MCF 10A (cell line): ENCODE measurements at places on chromosomes 5 and 9.

DNA sequence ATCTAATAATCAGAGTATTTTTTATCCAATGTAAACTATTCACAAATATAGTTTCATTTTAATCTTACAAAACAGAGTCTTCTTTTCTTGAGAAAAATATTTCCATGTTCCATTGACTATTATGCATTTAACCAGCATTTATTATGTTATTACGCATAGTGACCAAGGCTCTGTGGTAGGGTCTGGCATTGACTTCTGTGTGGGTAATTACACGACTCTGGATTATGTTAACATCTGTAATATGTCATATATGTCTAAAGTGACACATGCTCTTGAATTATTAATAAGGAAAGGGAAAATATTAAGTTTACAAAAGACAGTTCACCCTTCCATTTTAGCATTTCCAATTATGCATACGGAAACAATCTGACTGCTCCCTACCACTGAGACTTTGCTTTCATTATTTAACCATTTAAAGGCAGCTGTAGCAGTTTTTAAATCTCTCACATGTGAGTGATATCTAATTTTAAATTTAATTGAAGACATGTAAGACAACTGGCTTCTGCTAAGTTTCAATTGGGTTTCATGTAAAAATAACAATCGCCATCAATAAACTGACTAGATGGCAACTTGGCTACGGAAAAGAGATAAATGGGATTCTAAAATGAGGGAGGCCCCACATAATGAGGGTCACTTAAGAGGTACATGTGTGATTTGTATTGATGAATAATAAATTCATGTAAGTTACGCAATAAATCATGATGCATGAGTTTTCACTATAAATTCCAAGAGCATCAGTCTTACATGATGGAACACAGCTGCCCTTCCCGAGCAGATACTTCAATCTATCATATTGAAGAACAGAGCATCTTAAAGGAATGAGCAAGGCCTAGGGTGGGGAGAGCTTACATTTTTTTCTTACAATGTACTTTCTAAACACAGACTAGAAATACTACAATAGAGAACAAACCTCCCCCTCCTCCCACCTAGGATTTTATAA lies 1056.8 kb downstream of the MAT2B start:
- DNase-seq: no peak

GRCh38 chr5:131622633-131623032 lies 12.4 kb downstream of the RAPGEF6 start:
- no peak for DNase-seq

DNA sequence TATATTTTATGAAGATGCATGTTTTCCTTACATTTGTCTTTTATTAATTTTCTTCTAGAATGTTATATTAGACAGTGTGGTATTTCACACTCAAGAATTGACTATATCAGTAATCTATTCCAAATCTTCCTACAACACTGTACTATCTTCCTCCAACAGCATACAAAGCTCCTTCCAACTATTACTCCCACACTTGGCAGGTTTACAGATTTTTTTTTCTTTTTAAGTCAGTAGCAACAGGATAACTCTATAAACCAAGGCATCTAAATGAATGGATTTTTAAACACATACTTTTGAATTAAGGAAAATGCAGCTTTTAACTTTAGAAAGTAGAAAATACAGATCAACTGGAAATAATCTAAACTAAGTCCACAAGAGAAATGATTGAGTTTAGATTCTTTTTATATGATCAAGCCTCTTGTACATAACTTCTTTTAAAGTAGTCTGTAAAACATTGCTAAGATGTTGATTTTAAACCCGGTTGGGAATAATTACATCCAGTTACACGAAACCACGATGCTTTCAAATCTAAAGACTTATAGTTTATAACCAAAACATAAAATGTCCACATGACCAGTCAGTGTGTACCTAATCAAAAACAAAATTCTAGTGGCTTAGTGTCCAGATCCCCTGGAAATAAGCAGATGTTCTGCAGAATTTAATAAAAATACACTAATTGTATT lies 281.6 kb downstream of the ADAMTS6 start:
- DNase-seq: no peak

DNA sequence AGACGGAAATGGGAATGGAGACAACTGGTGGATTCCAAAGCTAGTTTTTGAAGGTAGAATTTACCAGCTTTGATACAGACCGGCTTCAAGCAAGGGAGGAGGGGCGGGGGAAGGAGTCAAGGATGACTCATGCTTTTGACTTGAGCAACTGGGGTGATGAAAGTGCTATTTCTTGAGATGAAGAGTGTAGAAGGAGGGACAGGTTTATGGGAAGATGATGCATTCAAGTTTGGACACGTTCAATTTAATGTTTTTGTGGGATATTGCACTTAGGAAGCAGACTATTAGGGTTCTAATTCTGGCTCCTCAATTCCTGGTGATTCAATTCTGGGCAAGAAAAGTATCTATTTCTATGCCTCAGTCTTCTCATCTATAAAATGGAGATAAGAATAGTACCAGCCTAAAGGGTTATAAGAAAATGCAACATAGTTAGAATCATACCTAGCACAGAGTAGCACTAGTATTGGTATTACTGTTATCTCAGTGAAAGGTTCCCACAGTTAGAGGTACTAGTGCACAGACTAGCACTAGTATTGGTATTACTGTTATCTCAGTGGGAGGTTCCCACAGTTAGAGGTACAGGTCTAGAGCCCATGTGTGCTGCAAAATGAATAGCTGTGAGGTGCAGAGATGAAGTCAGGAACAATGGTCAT lies 4.6 kb downstream of the NIPAL4 start:
- peak; percentile 99 for DNase-seq

DNA sequence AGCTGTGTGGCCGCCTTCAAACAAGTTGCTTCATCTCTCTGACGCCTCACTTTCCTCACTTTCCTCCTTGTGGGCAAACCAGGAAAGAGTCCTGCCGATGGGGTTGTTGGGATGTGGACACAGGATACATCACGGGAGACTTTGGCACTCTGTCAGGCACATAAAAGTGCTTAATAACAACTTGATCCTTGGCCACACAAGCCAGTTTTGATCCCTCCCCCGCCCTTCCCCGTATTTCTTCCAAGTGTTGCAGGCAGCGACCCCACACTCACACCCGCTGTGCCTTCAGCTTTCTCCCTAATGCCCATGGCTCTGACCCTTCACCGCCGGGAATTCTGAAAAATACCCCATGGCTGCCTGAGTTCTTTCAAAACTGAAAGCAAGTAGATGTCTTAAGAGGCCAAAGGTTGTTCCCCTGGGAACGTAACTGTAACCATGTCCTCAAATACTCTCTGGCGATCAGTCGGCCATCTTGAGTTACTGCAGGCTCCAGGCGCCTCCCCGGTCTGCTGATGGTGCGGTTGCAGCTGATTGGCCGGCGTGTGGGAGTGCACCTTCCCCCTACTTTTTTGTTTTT lies 59.8 kb downstream of the ARHGEF37 start:
- DNase-seq: no peak

- no peak for DNase-seq
Measured at GRCh38 chr5:1735320-1735970, 64.2 kb downstream of the MRPL36 start.

GRCh38 chr5:134139377-134139851 lies 24.9 kb downstream of the TCF7 start:
- no peak for DNase-seq

DNA sequence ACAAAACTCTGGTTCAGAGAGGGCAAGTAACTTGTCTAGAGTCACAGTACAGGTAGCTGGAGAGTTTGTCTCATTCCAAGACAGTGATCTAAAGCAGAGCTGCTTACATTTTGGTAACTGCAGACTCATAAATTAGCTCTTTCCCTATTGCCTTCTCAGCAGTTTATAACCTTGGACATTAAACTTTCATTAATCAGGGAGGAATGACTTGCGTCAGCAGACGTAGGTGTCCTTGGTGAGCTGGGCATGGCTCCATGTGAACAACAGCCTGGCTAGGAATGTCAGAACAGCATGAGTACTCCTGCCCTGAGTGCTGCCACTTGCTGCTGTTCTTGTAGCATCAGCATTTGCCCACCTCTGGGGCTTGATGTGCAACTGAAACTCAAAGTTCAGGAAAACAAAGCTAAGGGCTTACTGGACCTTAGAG lies 2.2 kb upstream of the ALDOB start:
- no peak for DNase-seq

DNA sequence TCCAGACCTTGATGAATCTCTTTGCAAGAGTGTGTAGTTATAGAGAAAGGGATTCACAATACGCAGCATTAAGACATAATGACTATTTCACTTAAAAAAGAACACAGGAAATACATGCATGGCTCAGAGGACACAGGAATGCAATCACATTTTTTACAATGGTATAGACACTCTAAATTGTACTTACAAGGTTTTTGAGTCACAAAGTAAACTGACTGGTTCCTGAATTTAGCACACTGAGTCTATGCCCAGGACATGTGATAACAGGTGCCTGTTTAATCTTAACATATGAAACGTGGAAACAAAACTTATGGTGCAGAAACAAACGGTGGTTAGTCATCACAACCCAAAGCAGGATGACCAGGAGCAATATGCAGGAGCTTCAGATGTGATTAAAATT lies 6.7 kb downstream of the EPB41L4A start:
- no peak for DNase-seq

- DNase-seq: peak; percentile 79
Measured at GRCh38 chr9:70111042-70111602, 67.5 kb downstream of the MAMDC2 start.

- DNase-seq: no peak
Measured at GRCh38 chr5:119332208-119332607, 23.6 kb upstream of the TNFAIP8 start.

DNA sequence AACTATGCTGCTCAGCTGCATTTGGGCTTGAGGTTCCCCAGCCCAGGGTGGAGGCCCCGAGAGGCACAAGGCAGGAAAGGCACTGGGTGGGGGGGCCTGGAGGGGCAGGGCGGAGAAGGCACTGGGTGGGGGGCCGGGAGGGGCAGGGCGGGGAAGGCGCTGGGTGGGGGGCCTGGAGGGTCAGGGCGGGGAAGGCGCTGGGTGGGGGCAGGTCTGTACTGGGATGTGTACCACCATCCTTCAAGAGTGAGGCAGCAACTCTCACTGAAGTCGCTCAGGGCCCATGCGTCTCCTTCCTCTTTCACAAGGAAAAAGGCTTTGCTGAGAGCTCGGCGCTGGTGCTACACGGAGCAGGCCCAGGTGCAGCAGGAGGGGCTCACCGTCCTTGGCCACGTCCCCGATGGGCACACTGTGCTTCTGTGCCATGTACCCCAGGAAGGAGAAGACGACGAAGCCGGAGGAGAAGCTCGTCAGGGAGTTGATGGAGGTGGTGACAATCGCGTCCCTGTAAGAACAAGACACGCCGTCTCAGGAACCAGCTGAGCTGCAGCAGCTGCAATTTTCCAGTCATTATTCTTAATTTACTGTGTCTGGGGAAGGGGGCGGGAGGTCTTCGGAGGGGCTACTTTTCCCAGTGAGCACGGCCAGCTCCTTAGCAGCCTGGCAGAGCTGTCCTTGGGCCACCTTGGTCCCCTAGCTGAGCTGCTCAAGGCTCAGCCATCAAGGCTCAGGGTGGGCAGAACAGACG lies 30.8 kb downstream of the SLC6A3 start:
- no peak for DNase-seq
